ENCODE measurements at places on chromosomes 1 and 21.

DNA sequence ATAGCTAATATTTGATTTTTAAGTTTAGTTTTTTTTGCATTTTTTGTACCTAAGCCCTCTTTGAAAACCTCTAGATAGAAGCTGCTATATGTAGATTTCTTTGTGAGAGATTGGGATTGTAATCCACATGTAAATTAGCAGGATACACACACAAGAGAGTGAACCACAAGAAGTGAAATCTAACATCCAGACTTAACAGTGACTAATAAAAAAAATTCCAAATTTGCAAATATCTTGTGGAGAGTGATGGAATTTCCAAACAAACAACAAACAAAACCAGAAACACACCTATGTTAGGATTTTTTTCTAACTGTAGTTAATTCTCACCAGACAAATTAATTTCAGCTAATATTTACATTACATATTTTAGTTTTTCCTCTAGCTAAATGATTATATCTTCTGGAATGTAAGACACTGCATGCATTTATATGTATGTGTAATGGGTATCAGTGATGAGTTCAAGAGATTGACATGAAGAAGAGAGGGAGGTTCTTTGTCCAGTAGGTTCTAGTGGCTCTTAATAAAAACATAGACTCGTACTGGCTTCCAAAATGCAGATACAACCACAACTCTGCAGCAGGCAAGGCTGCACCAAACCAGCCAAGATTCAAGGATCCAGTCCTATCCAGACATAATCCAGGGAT is 12.8 kb downstream of the CLDN17 start:
- no peak for DNase-seq

DNA sequence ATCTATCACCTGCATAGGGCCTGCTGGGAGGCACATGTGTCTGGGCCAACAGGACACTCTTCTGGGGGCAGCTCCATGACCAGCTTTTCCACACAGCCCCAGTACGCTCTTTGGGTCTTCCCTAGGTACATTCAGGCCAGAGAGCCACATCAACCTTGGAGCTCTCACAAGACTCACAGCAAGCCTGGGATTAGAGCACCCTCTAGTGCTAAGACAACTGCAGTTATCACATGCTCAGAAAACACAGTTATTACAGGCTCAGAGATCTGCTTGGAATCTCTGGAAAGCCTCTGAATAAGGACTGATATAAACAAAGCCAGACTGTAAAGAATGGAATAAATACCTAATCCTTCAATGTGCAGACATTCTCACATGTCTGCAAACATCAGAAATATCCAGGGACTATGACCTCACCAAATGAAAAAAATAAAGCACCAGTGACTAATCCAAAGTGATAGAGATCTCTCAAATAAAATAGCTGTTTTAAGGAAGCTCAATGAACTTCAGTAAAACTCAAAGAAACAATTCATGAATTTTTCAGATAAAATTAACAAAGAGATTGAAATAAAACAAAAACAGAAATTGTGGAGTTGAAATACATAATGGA is 563.9 kb upstream of the NR5A2 start:
- DNase-seq: no peak

DNA sequence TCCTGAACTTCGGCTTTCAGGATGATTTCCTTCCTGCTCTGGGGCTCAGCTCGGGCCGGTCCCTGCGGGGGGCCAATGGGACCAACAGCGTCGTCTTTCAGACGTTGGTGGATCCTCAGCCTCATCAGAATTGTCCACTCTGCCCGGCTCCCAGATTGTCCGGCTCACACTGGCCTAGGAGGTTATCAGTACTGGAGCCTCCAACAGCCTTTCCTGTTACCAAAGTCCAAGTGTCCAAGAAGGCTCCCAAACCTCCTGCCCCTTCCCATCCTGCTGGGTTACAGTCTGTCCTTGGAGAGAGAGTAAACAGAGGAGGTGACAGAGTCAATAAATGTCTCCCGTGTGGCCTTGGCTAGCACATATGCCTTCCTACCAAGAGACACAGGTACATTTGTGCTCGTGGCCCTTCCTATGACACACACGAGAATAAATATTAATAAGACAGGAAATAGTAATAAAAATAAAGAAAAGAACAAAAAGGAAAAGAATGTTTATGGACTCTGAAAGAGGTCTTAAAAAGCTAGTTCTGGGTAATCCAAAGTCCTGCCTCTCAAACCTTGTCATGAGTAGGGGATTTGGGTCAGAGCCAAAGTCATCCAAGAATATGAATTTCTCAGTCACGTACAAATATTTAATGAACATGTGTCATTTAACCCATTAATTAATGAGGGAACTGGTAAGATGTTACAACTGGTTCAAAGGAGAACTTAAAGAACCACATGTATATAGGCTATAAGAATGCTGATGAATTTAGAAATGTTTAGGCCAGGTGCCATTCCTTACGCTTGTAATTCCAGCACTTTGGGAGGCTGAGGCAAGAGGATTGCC is 80.8 kb upstream of the SLC2A1 start:
- no peak for DNase-seq

- DNase-seq: no peak
Measured at GRCh38 chr1:244330318-244330625, 121.4 kb downstream of the ADSS2 start.

- no peak for DNase-seq
Measured at GRCh38 chr1:150383631-150384324, 19.8 kb downstream of the RPRD2 start.

DNA sequence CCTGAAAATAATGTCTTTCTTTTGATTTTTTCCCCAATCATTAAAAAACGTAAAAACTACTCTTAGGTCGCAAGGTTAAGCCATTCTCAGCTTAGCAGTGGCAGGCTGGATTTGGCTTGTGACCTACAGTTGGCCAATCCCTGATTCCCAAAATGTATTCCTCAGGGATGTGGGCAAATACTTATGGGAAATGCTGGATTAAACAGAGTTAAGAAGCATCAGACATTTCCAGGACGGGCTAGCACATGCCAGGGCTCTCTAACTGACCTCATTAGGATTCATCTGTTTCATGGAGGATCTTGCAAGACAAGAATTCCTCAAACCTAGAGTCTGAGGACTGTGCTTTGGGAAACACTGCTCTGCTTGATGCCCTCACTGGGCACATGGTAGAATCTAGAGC is 982 bp upstream of the IL24 start:
- DNase-seq: no peak

DNA sequence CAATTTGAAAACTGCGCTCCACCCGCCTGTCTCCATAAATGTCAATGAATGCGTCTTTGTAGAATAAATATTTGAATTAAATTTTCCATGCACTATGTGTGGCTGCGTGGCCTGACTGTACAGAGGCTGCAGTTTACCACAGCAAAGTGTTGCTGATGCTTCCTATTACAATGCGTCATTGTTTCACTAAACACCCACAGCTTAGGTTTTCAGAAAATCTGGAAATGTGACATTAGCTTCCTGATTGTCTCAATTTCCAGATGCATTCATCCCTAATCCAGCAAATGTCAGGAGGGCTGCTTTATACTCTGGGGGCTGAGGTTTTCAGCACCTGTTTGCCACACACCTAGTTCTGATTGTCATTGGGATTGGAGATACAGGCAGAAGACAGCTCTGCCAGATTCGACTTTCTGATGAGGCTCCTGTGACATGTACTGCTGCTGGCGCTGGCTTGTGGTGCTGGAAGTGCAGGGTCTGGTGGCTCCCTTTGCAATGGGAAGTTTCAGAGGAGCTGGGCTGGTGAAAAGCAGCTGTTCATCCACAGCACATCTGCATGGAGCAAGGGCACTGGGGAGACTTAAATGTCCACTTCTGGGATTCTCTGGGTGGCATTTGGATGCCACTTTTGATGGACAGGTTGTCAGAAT is 40.0 kb downstream of the URB2 start:
- DNase-seq: no peak

DNA sequence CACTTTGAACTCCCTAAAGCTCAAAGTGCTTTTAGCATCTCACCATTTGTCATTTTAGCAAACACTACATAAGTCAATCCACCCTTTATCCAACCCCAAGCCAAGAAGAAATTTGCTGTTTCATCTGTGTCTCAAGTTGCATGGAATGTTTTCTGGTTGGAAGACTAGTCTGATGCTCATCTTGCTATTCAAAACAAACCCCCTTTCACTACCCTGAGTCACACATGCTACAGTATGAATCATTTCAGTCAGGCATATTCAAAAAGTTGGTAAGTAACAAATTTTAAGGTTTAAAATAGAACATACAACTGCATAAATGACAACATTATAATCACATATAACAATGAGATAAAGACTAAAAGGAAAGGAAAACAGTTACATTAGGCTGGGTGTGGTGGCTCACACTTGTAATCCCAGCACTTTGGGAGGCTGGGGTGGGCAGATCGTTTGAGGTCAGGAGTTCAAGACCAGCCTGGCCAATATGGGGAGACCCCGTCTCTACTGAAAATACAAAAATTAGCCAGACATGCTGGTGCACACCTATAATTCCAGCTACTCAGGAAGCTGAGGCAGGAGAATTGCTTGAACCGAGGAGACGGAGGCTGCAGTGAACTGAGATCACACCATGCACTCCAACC is 38.7 kb downstream of the DSTYK start:
- no peak for DNase-seq

GRCh38 chr1:228391411-228392020 is 15.1 kb downstream of the TRIM11 start:
- no peak for DNase-seq

- DNase-seq: peak; percentile 68
Measured at GRCh38 chr21:38159355-38159754, 97.4 kb upstream of the KCNJ15 start.

DNA sequence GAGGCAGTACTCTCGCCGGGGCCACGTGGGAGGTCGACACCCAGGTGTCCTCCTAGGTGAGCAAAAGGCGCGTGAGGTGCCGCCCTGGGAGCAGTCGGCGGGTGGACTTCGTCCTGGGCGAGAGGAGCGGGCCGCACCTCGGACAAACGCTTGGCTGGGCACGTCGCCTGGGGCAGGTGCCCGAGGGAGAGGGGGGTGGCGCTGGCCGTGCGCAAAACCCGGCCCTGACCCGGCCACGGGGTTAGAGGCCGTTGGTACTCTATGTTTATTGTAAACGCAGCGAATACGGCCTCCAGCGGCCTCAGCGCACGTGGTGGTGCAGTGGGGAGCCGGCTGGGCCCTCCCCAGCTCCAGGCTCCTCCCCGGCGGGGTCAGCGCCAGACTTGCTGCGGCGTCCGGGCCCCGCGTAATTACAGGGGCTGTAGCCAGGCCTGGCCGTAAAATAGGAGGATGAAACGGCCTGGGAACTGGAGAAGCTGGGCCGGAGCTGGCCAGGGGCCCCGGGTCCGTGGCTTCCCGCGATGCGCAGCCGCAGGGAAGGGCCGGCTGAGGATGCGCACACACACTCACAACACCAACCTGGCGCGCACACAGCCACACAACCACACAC is 1.6 kb upstream of the EFNA1 start:
- DNase-seq: no peak

DNA sequence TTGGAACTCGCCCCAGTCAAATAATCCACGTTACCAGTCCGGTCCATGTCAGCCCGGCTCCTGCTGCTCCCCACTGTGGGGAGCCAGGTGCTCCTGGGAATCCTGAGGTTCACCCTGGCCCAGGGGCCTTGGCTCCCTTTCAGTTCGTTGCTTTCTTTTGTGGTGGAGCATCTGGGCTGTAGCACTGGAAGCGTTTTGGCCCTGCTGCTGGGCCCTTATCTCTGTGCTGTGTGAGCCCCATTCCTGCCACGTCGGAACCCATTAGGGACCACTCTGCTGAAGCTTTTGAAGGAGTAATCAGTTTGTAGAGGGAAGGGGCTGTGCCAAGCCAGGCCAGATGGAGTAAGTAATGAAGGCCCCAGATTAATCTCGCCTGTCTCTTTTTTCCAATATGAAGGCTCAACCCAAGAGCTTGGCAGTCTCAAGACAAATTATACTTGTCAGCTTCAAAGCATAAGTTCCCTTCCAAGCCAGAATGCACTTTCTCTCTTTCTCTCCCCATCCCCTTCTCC is 82.3 kb downstream of the PGM1 start:
- DNase-seq: no peak

DNA sequence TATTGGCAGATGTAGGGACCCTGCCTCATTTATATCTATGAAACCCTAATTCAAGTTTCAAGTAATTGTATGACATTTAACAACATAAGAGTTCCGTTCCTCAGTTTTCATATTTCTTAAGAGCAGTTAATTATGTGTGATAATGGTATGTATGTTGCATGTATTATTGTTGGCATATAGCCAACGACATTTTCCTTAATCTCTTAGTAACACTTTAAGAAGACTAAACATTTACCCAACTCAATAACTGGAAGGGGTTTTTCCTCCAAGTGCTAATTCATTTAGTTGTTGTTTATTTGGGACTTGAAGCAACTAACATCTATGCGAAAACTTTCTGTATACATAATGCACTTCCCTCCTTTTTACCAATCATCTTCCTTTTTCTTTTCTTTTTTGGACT is 1.5 kb upstream of the RALGPS2 start:
- no peak for DNase-seq

DNA sequence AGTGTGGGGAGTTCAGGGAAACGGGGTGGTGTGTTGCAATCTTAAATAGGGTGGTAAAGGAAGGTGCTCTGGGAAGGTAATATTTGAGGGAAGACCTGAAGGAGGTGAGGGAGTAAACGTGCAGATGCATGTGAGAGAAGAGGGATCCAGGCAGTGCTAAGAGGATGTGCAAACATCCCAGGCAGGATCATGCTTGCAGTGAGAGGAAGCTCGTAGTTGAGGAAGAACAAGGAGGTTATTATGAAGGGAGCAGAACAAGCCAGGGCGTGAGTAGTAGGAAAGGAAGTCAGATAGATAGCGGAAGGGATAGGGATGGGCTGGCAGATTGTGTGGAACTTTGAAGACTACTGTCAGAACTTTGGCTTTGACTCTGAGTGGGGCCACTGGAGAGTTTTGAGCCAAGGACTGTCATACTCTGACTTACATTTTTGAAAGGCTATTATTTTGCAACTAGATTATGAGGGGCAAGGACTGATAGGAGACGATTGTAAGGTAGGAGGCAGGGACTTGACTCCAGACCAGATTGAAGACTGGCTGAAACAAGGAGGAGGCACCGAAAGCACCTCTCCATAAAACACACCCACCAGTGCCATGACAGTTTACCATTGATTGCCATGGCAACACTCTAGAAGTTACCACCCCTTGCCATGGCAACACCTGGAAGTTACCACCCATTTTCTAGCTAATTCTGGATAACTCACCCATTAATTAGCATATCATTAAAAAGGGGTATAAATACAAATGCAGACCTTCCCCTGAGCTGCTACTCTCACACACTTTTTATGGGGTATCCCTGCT is 67.0 kb downstream of the XCL2 start:
- DNase-seq: no peak

GRCh38 chr1:188906921-188907641 is 1570.6 kb downstream of the BRINP3 start:
- no peak for DNase-seq

DNA sequence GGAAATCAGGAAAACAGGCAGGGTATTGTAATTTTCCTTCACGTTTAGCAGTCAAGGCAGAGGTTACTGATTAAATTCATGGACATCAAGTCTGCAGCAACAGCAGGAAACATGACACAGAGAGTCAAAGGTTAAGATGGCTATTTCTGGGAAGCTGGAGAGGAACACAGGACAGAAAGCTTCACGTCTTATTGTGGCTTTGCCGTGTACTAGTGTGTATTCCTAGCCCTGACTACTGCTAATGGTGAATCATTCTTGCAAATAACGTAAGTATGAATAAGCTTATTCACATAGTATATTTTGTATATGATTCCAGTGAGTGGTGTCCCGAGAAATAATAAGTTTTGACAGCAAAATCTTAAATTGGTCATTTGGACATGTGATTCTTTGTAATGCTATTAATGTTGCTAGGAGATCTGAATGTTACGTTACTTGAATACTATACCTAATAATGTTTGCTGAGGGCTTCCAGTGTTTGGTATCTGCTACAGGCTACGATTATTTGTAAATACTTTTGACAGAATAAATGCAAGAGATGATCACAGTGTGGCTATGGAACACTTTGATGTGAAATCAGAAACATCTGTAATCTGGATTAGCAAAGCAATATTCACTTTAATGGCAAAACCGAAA is 77.4 kb downstream of the DISP1 start:
- no peak for DNase-seq
